ENCODE measurements at places on chromosomes 6 and 20. TPM values are rescaled to one million over a fixed set of nuclear protein-coding genes. Genes with fewer than 3 reads are reported as not detected.
A peak's percentile ranks its signal among the peaks of the same experiment; 100 is the strongest.

DNA sequence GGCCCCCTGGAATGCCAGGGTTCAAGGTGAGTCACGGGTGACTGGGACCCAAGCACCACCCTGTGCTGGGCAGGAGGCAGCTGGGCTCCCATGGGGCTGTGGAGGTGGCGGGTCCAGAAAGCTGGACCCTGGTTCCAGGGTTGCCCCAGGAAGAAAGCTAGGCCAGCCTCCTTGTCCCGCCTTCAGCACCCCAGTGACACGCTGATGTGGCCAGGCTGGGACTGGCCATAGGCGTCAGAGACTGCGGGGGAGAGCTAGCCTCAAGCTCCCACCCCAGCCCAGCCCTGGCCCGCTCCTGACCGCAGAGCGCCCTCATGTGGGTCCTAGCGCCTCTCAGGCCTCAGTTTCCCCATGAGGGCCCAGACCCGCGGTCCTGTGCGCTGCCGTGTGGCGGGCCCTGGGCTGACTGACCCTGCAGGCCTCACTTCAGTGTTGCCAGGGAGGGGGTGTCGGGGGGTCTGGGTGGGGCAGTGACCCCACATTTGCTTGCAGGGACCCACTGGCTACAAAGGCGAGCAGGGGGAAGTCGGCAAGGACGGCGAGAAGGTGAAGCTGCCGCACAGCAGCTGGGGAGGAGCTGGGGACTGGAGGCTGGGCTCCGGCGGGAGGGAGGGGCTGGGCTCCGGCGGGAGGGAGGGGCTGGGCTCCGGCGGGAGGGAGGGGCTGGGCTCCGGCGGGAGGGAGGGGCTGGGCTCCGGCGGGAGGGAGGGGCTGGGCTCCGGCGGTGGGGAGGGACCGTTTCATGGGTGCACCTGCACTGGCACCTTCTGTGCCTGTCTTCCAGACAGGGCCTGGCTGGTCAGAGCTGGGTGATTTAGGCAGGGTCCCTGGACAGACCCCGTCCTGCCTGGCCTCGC is 7.9 kb downstream of the COL9A3 start:
- peak overlapping the region; percentile 43 for H3K4me3 ChIP-seq
- peaks cover 7% of the 10 kb centered on the region for H3K4me1 ChIP-seq
- no peak overlapping the region for H3K27ac ChIP-seq

TMEM244 gene
- total RNA-seq = not detected

GRCh38 chr6:132089173-132089572 is 138.0 kb upstream of the CCN2 start:
- no peaks in the 10 kb centered on the region for H3K27me3 ChIP-seq
- no peak overlapping the region for H3K4me3 ChIP-seq
- no peak overlapping the region for H3K27ac ChIP-seq

COL11A2 gene
- total RNA-seq = 1.8 TPM

MMUT gene
- 16.2 TPM for total RNA-seq

ARHGAP40 gene
- not detected for total RNA-seq

HDGFL1 gene
- not detected for total RNA-seq

SLC22A16 gene
- total RNA-seq = 0.36 TPM

- no peak overlapping the region for H3K27ac ChIP-seq
- no peak for DNase-seq
- H3K4me3 ChIP-seq = no peak overlapping the region
- no peaks in the 10 kb centered on the region for H3K36me3 ChIP-seq
- H3K27me3 ChIP-seq = peaks cover 4% of the 10 kb centered on the region
Observed at GRCh38 chr6:143531720-143532499, 20.4 kb upstream of the FUCA2 start.

TRIM38 gene
- total RNA-seq = 13.0 TPM

- H3K27ac ChIP-seq = no peak overlapping the region
- H3K27me3 ChIP-seq = peaks cover 1% of the 10 kb centered on the region
- DNase-seq = no peak
Observed at GRCh38 chr6:168447282-168447681, 6.3 kb downstream of the SMOC2 start.

DNA sequence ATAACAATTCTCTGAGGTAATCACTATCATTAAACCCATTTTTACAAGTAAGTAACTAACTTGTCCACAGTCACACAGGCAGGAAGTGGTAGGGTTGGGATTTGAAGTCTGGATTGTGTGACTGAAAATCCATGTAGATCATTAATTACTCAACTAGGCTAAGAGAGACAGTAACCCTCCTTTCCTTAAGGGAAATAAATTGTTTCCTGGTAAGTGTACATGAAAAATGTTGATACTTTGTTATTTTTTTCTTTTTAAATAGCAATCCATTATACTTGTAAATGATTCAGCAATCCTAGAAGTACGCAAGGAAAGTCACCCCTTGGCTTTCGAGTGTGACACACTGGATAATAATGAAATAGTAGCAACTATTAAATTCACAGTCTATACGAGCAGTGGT is 11.6 kb downstream of the SPACA1 start:
- no peak for DNase-seq
- no peak overlapping the region for H3K27ac ChIP-seq
- no peaks in the 10 kb centered on the region for H3K36me3 ChIP-seq
- no peak overlapping the region for H3K4me3 ChIP-seq
- H3K27me3 ChIP-seq = no peaks in the 10 kb centered on the region

GPLD1 gene
- 0.72 TPM for total RNA-seq

PNLDC1 gene
- not detected for total RNA-seq

DNA sequence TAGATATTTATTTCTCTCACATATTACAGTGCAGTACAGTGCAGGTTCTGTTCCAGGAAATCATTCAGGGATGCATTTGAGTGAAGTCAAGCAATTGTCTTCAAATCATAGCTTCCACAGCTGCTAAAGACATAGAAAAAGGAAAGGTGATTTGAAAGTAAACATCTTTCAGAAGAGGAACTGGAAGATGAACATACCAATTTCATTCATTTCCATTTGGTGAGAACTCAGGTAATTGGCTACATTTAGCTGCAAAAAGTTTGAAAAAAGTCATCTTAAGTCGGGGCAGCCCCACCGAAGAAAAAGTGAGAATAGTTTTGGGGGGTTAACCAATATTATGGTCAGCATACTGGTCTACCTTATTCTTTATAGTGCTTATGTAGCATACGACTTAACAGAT is 61.4 kb upstream of the IL20RA start:
- no peaks in the 10 kb centered on the region for H3K27me3 ChIP-seq
- no peaks in the 10 kb centered on the region for H3K4me1 ChIP-seq
- no peaks in the 10 kb centered on the region for H3K36me3 ChIP-seq
- no peak overlapping the region for H3K4me3 ChIP-seq
- no peak overlapping the region for H3K27ac ChIP-seq

- H3K36me3 ChIP-seq = no peaks in the 10 kb centered on the region
- no peak overlapping the region for H3K4me3 ChIP-seq
- no peaks in the 10 kb centered on the region for H3K27me3 ChIP-seq
- no peak for DNase-seq
- no peaks in the 10 kb centered on the region for H3K4me1 ChIP-seq
- H3K27ac ChIP-seq = no peak overlapping the region
Observed at GRCh38 chr6:167720456-167721285, 106.0 kb upstream of the AFDN start.

DNA sequence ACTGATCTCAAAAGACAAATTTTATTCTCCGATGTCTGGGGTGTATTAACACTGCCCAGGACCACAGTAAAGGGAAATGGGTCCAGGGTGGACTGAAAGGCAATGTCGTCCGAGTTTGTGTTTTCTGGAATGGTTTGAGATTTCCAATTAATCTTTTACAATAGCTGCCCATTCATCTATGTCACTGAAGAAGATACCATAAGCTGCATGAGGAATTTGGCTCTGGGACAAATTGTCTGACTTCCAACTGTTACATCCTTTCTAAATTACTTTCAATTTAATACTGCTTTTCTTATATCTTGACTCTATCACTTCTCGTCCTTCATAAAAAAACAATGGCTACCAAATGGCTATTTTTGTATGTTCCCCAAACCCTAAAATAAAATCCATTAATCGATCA is 130.7 kb upstream of the KCNK16 start:
- H3K27me3 ChIP-seq = no peaks in the 10 kb centered on the region
- H3K4me3 ChIP-seq = no peak overlapping the region
- no peaks in the 10 kb centered on the region for H3K36me3 ChIP-seq
- no peak for DNase-seq
- H3K27ac ChIP-seq = no peak overlapping the region

BTBD9 gene
- 22.7 TPM for total RNA-seq

DNA sequence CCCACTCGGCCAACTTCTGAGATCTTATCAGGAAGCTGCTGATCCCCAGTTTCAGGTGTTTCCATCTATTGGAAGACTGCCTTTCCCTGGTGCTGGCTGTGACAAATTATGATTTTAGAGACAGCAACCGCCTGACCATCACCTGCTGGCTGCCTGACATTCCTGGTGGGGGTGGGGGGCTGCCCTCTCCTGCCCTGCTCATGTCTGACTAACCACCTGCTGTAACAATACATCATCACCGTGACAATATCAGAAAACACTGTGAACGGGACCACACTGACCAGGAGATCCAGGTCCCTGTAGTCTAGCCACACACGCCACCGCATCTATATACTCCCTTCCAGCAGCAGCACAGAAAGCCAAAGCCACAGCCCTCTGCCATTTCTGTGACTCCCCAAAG is 537.5 kb downstream of the QKI start:
- DNase-seq = no peak
- no peaks in the 10 kb centered on the region for H3K27me3 ChIP-seq
- no peak overlapping the region for H3K4me3 ChIP-seq

- H3K36me3 ChIP-seq = no peaks in the 10 kb centered on the region
- no peak overlapping the region for H3K4me3 ChIP-seq
- DNase-seq = no peak
- H3K27me3 ChIP-seq = no peaks in the 10 kb centered on the region
- H3K4me1 ChIP-seq = no peaks in the 10 kb centered on the region
Observed at GRCh38 chr6:47490676-47491075, 13.1 kb downstream of the CD2AP start.

BIRC7 gene
- total RNA-seq = under 0.01 TPM

FUT9 gene
- total RNA-seq = not detected

- H3K36me3 ChIP-seq = no peaks in the 10 kb centered on the region
- H3K4me1 ChIP-seq = peaks cover 9% of the 10 kb centered on the region
- H3K4me3 ChIP-seq = peak within 1 kb of the TSS; percentile 48
Observed at GRCh38 chr6:150025201-150025917, at the start of gene RAET1L. TSS of gene RAET1L (minus strand) at chr6:150025532. CDS start at chr6:150025471, 61 bp downstream.

DNA sequence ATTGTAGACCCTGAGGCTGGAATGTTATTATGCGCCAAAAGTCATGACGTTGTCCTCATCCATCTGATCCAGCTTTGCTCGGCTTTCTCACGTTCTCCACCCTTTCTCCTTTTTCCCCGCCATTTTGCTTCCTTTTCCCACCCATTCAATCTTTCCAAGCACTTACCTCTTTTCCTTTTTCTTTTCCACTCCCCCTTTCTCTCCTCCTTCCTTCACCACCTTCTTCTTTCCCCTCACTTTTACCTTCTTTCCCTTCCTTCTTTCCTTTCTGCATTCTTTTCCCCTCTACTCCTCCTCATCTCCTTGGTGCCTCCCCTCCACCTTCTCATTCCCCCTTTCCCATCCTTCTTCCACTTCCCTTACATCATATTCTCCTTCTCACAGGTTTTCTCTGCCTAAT is 304.8 kb upstream of the TSHZ2 start:
- H3K36me3 ChIP-seq = no peaks in the 10 kb centered on the region
- no peak overlapping the region for H3K27ac ChIP-seq
- no peak overlapping the region for H3K4me3 ChIP-seq
- no peaks in the 10 kb centered on the region for H3K27me3 ChIP-seq
- DNase-seq = no peak

- peaks cover 18% of the 10 kb centered on the region for H3K4me1 ChIP-seq
- DNase-seq = peak; percentile 90
- peak within 1 kb of the TSS; percentile 80 for H3K4me3 ChIP-seq
- H3K27me3 ChIP-seq = no peaks in the 10 kb centered on the region
- H3K36me3 ChIP-seq = peaks cover 23% of the 10 kb centered on the region
Observed at GRCh38 chr6:32190054-32190851, at the start of gene PBX2. TSS of gene PBX2 (minus strand) at chr6:32190202. CDS start at chr6:32189915, 287 bp downstream.

DNA sequence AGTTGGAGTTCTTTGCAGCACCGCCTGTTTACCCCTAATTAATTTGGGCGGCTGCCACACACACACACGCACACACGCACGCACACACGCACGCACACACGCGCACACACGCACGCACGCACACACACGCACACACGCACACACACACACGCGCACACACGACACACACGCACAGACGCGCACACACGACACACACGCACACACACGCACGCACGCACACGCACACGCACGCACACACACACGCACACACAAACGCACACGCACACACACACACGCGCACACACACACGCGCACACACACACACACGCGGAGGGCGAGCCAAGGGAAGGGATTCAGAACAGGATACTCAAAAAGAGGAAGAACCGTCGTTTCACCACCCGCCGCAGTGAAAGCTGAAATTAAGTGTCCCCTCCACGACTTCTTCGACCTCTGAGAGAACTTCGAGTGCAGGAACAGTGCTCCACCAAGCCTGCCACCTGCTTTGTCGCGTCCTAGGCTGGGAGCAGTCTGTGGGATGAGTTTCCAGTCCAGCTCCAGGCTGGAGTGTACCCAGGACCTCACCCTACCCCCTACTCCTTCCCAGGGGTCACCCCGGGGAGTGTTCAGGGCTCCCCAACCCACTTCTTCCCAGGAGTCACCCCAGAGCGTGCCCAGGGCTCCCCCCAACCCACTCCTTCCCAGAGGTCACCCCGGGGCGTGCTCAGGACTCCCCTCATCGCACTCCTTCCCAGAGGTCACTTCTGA is 1.1 kb downstream of the RNASET2 start:
- no peak overlapping the region for H3K27ac ChIP-seq
- peaks cover 11% of the 10 kb centered on the region for H3K4me1 ChIP-seq
- no peaks in the 10 kb centered on the region for H3K27me3 ChIP-seq
- H3K36me3 ChIP-seq = no peaks in the 10 kb centered on the region
- peak overlapping the region; percentile 82 for H3K4me3 ChIP-seq

TM9SF4 gene
- 46.9 TPM for total RNA-seq

DNA sequence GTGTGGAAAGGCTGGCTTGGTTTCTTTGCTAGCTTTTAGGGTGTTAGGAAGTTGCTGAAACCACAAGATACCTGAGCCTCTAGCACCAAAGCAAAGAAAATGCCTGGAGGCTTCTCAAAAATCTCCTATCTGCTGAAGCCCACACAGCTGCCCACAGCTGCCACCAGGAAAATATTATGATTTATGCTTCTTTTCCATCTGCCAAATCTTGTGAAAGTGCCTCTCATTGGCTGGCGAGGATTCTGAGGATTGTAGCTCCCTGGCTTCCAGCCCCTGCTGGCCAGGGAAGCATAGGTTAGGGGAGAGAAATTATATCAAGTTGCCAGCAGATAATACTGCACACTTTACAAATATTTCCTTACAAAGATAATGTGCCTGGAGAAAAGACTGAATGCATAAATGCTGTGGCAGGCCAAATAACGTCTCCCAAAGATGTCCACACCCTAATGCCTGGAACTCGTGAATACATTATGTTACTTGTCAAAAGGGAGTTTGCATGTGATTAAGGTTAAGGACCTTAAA is 98.4 kb downstream of the MRPL14 start:
- no peak overlapping the region for H3K4me3 ChIP-seq
- no peaks in the 10 kb centered on the region for H3K27me3 ChIP-seq
- peak; percentile 81 for DNase-seq
- no peaks in the 10 kb centered on the region for H3K36me3 ChIP-seq
